ENCODE measurements at places on chromosomes 2 and 18. TPM values are rescaled to one million over a fixed set of nuclear protein-coding genes. Genes with fewer than 3 reads are reported as not detected.

HS1BP3 gene
- 14.7 TPM for total RNA-seq

DYSF gene
- total RNA-seq, result 15.2 TPM

ENOSF1 gene
- 9.5 TPM for total RNA-seq

COL3A1 gene
- total RNA-seq, result 19.3 TPM

CXCR1 gene
- total RNA-seq, result not detected

SCN2A gene
- not detected for total RNA-seq

IFIH1 gene
- not detected for total RNA-seq

UGT1A10 gene
- total RNA-seq, result not detected

ZBTB7C gene
- total RNA-seq, result not detected

AKAIN1 gene
- not detected for total RNA-seq

TOGARAM2 gene
- total RNA-seq, result 0.73 TPM

LYG2 gene
- total RNA-seq, result 0.30 TPM

SLC38A11 gene
- total RNA-seq, result 0.18 TPM

REG1A gene
- not detected for total RNA-seq

IL36A gene
- total RNA-seq, result not detected

UGT1A3 gene
- total RNA-seq, result not detected

CRIM1 gene
- 10.2 TPM for total RNA-seq

CDH7 gene
- 7.8 TPM for total RNA-seq

MDH1B gene
- total RNA-seq, result 1.3 TPM

PSMG2 gene
- 75.6 TPM for total RNA-seq

TRAPPC12 gene
- 47.5 TPM for total RNA-seq

MAPK4 gene
- total RNA-seq, result not detected

KLHL29 gene
- 30.8 TPM for total RNA-seq

CYP26B1 gene
- total RNA-seq, result 11.3 TPM

THSD7B gene
- 0.18 TPM for total RNA-seq

CNDP1 gene
- total RNA-seq, result not detected

LONRF2 gene
- total RNA-seq, result not detected

TCF23 gene
- total RNA-seq, result not detected

ZFAND2B gene
- total RNA-seq, result 16.2 TPM

TSGA10 gene
- 3.1 TPM for total RNA-seq

DSG2 gene
- total RNA-seq, result 4.8 TPM

BIRC6 gene
- total RNA-seq, result 113 TPM

TRIM54 gene
- 0.34 TPM for total RNA-seq

CYB5A gene
- 39.4 TPM for total RNA-seq

DBI gene
- 326 TPM for total RNA-seq

HOXD10 gene
- total RNA-seq, result 2.2 TPM

ZC3H6 gene
- total RNA-seq, result 1.4 TPM

CD8B2 gene
- total RNA-seq, result not detected

CD207 gene
- total RNA-seq, result 0.08 TPM

NETO1 gene
- not detected for total RNA-seq

HOXD3 gene
- total RNA-seq, result not detected

CPLX4 gene
- total RNA-seq, result not detected

INPP4A gene
- total RNA-seq, result 25.0 TPM

ALK gene
- 56.4 TPM for total RNA-seq

NTSR2 gene
- total RNA-seq, result not detected

CFAP53 gene
- 0.08 TPM for total RNA-seq

CRYBA2 gene
- total RNA-seq, result not detected

CEBPZOS gene
- 62.2 TPM for total RNA-seq

RETREG2 gene
- total RNA-seq, result 32.0 TPM

TFPI gene
- 66.2 TPM for total RNA-seq

RPRM gene
- not detected for total RNA-seq

TM4SF20 gene
- not detected for total RNA-seq

C2orf80 gene
- total RNA-seq, result not detected

SKOR2 gene
- total RNA-seq, result not detected

KLHL41 gene
- total RNA-seq, result 26.1 TPM
